ENCODE measurements at places on chromosomes 5 and 9. TPM values are rescaled to one million over a fixed set of nuclear protein-coding genes. Genes with fewer than 3 reads are reported as not detected.

Gene WASHC1
- total RNA-seq = 12.4 TPM

DNA sequence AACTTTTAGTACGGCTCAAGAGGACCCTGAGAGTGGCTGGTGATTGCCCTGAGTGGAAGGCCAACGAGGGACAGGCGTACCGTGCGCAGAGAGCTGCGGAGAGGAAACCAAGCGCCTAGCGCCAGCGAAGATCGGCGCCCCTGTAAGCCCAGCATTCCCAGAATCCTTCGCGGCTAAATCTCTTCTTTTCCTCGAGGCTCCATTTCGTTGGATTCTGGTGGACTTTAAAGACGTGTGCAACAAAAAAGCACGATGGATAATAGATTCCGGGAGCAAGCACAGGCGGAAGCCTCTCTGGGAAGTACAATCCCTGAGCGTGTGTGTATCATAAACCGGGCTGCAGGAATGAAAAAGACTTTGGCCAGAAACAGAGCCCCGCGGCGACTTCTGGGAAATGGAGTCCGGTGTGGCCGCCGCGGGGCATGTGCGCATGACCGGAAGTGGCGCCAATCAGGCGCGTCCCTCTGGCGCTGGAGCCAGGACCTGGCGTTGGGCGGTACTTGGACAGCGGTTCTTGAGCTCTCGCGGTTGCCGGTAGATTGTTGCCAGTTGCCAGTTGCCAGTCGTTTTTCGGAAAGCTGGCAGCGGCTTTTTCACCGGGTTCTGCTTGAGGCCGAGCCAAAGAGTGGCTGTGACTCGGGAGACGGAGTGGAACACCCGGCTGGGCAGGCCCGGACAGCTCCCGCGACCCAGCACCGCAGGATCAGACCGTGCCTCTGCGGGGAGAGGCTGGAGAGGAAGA is at the start of gene ZNF79:
TSS of gene ZNF79 (plus strand) at position 449 of the 742 bp plus-strand sequence. CDS start 406 bp downstream, outside the sequence.
- DNase-seq = peak; percentile 97

DNA sequence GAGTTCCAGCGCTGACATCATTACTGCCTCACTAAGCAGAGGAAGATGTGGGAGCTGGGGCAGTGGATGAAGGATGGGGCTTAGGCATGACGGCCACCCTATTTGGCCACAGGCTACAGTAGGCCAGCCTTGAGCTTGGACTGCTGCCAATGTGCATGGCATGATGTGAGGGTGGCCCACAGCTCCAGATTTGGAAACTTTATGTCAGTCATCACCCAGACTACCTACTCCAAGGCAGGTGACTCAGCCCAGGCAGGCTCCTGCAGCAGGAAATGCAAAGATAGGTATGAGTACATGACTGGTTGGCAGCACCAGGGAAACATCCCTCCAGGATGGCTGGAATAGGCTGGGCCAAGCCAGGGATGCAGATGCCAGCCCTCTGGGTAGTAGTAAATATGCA is 303.6 kb downstream of the SPOCK1 start:
- no peak for DNase-seq

DNA sequence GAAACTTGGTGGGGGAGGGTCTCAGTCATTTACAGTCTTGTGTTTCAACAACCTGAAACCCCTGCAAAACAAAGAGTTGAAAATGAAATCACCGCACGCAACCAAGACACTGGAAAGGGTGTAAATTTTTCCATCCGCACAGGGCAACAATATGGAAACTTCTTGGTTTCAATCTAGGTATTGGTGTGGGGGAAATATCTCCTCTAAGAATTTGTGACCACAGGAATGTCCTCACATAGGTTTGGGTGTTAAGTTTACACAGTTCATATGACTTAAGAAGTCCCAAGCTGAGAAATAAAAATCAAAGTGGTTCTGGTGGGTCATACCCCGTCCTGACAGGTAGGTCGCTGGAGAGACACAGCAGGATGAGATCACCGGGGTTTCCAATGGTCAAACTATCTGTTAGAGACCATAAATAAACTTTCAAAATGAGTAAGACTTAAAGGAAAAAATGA is 51.9 kb upstream of the PIP5K1B start:
- no peak for DNase-seq

DNA sequence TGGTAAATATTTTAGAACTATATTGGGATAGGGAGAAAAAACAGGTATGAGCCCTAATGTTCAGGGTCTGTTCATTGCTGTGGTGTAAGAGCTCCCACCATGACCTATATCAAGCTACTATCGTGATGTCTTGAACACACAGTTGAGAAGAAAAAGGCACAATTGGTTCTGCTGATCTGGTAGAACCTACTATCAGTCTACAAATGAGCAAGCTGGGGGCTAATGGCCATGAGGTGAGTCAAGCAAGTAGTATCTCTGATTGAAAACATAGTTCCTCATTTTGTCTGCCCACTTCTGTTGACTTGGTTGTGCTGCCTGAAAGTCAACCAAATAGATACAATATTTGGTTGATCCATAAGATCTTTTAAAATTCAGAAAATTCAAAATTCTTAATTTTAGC is 1026.3 kb downstream of the CDH12 start:
- no peak for DNase-seq

DNA sequence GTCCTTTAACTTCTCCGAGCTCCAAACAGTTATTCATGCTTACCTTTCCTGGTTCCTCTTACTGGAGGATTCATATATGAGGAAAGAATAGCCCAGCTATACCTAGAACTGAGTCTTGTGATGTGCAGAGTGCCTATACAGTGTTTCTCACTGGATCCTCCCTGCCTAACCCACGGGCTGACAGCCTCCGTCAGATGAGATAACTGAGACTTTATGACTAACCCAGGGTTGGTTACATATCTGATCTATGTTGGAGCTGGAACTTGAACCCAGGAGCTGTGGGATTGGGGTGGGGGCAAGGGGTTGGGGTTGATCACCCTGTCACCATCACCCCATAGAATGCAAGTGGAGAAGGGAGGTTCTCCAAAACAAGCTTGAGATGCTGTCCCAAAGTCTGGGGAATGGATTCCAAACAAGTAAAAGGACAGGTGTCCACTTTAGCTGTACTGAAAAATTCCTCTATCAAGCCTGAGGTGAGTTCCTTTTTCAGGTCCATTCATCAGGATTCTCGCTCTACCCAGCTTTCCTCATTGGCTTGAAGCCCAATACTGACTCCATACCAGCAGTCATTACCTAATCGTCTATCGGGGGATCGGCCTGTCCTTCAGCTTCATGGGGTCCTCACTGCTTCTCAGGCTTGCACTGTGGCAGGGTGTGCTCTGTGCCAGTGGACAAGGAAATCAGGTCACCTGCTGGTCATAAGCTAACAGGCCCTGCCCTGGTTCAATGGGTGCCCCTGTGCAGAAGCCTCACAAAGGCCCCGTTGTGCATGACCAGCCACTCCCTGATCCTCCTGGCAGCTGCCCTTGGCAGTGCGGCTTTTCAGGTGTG is 100.6 kb downstream of the ARHGAP26 start:
- no peak for DNase-seq

DNA sequence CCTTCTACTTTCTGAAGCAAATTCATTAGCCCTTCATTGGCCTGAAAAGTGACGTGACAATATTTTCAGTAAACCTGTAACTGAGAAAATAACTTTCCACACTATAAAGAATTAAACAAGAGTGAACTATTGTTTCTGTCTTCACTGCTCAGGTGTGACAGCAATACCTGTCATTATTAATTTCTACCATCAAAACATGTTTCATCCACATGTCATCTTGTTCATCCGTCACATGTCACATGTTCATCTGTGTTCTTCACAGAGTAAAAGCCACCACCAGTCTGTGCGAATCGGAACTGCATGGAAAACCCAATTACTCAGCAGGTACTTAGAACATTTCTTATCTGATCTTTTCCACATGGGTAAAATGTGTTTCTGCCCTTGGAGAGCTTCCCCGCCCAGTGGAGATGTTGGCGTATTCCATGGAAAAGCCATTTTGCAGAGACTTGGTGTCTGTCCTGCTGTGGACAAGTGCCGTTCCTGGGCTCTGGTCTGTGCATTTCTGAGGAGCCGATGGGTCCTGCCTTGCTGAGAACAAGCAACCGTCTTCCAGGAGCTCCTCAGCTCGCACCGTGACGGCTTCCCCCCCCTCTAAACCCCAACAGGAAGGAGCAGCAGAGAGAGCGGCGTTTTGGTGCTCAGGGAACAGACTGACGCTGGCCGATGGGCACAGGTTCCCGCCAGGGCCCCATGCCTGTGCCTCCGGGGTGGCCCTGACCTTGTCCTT is 10.6 kb upstream of the EXOC3 start:
- peak; percentile 69 for DNase-seq

Gene IGIP
- total RNA-seq = 13.3 TPM

Gene CSF2
- total RNA-seq = not detected

- peak; percentile 87 for DNase-seq
Observed at GRCh38 chr5:400282-401145, 42.5 kb upstream of the EXOC3 start.

- no peak for DNase-seq
Observed at GRCh38 chr5:11642438-11642837, 261.8 kb downstream of the CTNND2 start.

DNA sequence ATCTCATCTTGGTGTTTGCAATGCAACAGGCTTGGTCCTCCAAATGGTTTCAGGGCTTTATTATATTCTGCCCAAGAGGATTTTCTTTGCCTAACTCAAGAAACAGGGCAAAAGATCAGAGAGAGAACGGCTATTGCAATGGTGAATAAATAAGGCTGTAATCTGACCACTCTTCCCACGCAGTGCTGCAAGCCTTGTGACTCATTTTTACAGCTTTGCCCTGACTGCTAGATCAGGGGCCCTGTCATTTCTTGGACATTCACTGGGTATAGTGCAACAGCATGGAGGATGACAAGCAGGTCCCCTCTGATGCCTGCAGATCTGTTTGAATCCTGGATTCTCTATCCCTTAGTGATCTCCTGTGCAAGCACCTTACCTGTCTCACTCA is 459.1 kb downstream of the EBF1 start:
- DNase-seq = no peak

DNA sequence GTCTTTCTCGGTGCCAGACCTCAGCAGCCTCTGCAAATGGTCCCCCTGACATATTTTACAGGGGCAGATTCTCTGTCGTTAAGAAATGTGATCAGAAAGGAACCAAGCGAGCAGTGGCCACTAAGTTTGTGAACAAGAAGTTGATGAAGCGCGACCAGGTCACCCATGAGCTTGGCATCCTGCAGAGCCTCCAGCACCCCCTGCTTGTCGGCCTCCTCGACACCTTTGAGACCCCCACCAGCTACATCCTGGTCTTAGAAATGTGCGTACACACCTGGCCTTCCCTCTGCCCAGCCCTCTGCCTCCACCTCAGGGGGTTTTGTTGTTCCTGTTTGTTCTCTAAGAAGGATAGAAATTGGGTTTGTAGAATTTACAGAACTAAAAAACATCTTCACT is 77.3 kb upstream of the OTULINL start:
- DNase-seq = no peak

Gene SELENOP
- total RNA-seq = 807 TPM

DNA sequence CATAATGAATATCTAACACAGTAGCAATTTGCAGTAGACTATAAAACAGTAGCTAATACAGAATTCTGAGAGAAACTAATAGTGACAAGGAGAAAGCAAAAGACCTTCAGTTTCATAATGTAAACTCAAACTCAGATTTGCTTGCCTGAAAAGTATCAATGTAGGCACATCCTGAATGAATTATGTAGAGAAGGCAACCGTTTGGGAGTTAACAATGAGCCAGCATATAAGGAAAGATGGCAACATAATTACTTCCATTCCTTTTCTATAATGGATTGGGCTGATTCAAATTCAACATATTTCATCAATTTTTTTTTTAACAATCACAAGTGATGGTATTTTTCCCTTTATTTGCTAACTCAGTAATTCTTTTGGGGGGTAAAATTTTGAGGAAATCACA is 261.6 kb downstream of the SEMA5A start:
- DNase-seq = no peak

GRCh38 chr9:107999011-107999410 is 509.4 kb upstream of the KLF4 start:
- DNase-seq = no peak

Gene FRMPD1
- 0.19 TPM for total RNA-seq

GRCh38 chr9:70995511-70995910 is 125.9 kb downstream of the TRPM3 start:
- DNase-seq = no peak

DNA sequence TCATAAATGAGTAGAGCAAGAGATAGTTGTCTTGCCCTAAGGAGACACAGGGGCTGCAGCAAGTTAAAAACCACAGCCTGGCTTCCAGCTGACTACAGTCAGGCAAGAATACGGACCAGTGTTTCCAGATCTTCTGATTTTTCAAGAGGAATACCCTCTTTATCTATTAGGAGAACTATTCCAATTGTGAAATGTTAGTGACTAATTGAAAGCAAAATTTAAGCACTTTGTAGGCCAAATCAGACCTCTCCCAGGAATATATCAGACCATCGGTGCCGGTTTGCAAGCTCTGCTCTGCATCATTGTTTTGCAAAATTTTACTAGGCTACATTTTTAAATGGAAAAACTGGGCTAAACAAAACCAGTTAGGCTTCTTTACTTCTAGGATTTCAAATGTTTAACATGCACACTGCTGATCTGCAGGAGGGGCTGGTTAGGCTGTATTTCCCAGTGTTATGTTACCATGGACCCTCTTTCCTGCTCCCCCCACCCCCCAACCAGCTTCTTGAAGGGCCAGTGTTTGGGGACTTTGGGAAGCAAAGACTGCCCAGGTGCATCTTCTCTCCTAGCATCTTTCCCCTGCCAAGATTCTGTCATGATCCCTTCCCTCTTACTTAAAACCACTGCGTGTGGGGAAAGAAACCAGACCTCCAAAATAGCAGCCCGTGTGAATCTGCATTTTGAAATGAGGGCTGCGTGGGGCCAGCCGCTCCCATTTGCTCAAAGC is 1.1 kb upstream of the ARSI start:
- DNase-seq = no peak

DNA sequence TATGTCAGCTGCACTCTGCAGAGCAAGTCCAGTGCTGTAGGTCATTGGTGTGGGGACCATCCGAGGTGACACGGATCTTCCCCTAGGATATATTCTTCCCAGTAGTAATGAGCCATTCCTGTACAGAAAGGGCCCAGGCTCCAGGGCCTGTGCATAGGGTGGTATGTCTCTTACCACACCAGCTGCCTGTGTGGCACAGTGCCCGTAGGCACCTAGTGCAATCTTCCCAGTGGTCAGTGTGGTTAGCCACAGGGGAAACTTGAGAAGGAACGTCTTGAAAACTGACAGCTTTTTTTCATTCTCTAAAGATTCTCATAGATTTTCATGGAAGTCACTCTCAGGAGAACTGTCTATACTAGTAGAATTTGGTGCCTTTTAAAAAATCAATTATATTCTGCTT is 39.8 kb downstream of the CYSTM1 start:
- no peak for DNase-seq

DNA sequence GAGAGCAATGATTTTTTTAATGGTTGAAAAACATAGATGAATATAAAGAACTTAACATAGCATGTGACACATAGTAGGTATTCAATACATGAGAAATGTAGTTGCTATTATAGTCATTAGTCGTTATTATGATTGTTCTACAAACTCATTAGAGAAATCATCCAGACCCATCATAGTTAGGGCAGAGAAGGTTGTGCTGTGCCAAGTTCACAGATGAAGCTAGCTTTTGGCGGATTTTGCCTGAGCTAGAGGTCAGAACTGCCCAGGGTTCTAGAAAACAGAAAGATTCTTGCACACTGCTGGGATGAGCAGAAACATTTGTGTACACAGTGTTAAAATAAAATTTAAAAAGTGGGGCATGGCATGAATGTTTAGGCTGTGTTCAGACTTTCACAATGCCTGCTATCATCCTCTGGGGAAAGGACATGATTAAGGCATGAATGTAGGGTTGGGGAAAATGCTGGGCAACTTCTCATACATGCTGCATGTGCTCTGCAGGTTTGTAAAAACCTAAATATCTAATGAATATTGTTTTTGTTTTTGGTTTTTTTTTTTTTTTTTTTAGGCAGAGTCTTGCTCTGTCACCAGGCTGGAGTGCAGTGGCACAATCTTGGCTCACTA is 33.3 kb upstream of the RAD23B start:
- DNase-seq = no peak

GRCh38 chr9:111095441-111095840 is 57.2 kb upstream of the LPAR1 start:
- DNase-seq = no peak

All from mesenteric fat pad (tissue), 1 donor.